ENCODE measurements at places on chromosomes 3 and 15.
A peak's percentile ranks its signal among the peaks of the same experiment; 100 is the strongest.

DNA sequence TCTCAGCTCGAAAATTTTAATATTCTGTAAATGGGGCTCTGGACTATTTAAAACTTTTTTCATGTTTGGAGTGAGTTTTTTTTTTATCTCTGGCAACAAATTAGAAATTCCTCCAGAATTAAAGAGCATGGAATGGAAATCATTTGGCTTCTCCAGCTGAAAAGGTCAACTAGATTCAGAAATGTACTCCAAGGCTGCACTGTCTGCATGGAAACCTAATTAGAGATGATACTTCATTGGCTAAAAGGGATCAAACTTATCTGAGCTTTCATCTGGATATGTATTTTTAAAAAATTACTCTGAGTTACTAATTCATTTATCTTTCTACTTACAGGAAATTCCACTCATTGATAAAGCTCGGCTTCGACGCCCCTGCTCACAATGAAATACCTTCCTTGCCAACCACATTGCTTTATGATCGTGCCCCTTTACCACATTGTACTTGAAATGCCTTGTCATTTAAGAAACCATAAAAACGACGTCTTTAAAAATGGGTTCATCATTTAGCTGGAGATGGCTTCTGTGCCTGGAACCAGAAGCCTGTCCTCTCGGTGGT, 285.5 kb upstream of the ICE2 start:
- no peak for DNase-seq

- DNase-seq: no peak
Measured at GRCh38 chr15:101542306-101543025, 53.0 kb upstream of the PCSK6 start.

DNA sequence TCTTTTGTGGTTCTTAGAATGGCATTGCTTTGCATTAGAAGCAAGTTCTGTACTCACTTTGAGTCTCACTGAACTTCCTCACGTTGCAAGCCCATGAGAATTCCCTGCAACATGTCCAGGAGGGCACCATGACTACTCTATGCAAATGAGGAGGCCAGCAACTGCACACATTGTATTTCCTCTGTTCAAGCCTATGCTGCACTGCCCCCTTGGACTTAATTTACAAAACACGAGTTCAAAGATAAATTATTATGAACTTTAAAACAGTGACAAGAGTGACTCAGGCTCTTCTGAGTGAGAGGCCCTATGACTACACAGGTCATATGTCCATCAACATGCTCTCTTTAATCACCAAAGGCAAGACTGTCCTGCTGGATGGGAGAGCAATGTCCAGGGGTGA, 484.2 kb upstream of the ATP11B start:
- no peak for DNase-seq

GRCh38 chr15:41585127-41586047, 26.4 kb downstream of the TYRO3 start:
- DNase-seq: no peak

DNA sequence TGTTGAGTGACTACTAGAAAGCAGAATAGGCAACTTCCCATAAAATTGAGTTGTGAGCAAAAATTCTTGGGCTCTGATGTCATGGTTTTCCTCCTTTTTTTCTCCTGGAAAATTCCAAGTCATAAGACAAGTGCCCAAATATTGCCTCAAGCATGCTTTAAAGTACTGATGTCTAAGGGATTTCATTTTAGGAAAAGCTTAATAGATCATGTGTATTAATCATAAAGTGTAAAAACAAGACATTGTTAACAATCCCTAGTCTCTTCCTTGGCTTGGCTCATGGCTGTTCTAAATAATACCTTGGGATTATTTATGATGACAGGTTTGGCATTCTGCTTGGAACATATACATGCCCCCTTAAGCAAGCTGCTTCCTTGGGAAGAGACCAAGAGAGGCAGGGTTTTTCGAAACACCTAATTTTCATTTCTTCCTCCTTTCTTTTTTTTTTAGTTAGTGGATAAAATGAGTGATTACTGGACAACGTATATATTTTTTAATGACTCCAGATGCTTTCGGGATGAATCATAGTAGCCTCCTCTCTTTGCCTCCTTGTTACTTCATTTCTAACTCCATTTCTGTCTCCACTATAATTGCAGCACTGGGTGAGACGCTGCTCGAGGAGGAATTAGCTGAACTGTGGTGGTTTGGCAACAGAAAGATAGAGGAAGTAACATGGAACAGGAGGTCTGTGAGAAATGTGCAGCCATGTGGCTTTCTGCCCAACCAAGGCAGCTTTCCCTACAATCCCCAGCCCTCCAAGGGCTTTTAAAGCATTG, 104.9 kb downstream of the TPRG1 start:
- DNase-seq: no peak

DNA sequence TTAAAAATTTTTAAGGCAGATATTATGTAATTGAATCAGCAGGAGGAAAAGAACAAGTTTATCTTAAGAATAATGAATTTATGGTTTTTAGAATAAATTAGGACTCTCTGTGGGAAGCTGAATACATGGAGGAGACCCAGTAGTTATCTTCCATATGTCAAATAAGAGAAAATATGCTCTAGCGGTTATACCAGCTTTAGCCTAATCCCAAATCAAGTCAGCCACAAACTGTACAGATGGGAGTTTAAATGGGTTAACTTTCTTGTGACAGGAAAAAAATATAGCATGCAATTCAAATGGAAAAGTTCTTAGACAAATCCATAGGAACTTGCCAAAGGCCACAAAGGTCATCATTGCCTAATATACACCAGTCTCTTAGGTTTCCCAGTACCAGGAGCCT, 84.3 kb downstream of the TTBK2 start:
- no peak for DNase-seq

DNA sequence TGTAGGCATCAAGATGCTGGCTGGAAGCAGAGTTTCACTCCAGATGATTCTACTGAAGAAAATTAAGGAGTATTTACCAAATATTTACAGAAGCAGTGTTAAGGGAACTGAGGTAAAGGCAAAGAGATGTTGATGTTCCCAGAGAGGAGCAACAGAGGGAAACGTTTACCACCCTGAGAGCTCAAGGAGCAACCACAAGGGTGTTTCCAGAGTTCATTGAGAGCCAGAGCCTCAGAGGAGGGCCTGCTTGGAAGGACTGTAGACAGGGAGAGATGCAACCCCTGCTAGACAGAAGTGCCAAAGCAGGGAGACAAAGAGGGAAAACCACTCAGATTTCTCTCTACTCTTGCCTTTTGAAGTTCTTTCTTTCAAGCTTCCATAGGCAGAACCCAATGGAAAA, 474.5 kb downstream of the RBMS3 start:
- no peak for DNase-seq

GRCh38 chr15:44482090-44482489, 54.7 kb downstream of the CTDSPL2 start:
- no peak for DNase-seq

GRCh38 chr3:146560678-146561077, 16.3 kb upstream of the PLSCR1 start:
- DNase-seq: no peak

DNA sequence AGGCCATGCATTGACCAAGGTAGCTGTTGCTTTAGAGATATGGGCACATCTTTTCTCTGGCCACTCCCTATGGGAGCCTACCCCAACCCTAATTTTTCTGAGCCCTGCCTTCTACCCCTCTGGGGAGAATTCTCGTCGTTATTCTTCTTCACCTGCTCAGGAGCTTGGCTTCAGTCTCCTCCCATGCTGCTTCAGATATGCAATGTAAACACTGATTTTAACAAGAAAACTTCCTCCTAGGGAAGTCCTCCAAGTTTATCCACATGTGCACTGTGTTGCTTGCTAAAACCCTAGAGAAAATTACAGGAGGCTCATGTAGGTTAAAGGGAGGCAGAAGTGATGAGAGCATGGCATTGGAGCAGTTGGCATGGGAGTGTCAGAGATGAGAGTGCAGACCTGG, 445.2 kb upstream of the MDFIC2 start:
- DNase-seq: no peak

DNA sequence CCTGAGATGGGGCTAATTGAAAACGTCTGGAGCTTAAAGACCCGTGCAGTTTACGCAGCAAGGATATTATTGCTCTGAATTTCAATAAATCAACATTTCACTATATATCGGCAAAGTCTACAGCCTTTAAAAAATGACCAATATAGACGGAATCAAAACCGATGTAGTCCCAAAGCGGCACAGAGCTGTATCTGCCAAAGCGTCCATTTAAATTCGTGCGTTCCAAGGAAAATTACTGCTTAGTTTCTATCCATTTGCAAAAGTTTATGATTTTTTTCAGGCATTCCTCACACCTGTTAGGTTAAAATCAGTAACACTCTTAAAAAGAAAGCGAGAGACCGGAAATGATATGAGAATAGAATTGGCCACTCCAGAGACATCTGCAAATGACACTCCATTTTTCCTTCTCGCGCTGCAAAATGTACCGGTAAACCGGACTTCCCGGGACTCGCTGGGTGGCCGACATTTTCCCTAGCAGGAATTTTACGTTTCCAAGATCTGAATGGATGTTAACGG, 777 bp upstream of the EIF4A2 start:
- peak; percentile 51 for DNase-seq

- no peak for DNase-seq
Measured at GRCh38 chr3:82222401-82222800, 461.0 kb upstream of the GBE1 start.

DNA sequence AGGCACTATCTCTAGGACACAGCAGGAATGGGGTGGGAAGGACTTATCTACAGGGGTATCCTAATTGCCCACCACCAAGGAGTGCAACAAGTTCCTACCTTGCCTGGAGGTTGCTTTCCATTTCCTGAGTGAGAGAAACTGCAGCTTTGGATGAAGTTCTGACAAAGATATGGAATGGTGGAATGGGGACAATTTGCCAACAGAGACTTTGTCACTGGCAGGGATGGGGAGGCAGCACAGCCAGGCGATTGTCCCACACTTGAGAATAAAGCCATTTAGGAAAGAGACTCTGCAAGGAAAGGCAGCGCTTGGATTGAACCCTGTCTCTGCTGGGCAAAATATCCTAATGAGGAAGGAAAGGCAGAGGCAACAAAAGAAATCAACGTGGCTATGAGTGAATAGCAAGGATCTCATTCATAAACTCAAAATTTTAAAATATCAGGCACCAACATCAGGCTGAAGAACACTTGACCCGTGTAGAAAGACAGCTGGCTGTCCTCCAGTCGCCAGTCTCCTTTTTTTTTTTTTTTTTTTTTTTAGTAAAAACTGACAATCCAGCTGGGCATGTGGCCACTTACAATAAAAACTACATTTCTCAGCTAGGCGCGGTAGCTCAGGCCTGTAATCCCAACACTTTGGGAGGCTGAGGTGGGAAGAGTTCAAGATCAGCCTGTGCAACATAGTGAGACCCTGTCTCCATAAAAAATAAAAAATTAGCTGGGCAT, 31.6 kb upstream of the PDE8A start:
- no peak for DNase-seq

GRCh38 chr3:118943597-118943996, 91.0 kb downstream of the IGSF11 start:
- no peak for DNase-seq

Data from GM10248 (cell line).